ENCODE measurements at places on chromosomes 2 and 18. TPM values are rescaled to one million over a fixed set of nuclear protein-coding genes. Genes with fewer than 3 reads are reported as not detected.

Gene GRHL1
- total RNA-seq, result 0.60 TPM

Gene KIF5C
- 235 TPM for total RNA-seq

- peak; percentile 2 for ATAC-seq
These were observed 133.4 kb downstream of the HDAC4 start for GRCh38 chr2:239267288-239267951.

- no peak for ATAC-seq
These were observed 18.0 kb upstream of the EDAR start for GRCh38 chr2:109006971-109007370.

DNA sequence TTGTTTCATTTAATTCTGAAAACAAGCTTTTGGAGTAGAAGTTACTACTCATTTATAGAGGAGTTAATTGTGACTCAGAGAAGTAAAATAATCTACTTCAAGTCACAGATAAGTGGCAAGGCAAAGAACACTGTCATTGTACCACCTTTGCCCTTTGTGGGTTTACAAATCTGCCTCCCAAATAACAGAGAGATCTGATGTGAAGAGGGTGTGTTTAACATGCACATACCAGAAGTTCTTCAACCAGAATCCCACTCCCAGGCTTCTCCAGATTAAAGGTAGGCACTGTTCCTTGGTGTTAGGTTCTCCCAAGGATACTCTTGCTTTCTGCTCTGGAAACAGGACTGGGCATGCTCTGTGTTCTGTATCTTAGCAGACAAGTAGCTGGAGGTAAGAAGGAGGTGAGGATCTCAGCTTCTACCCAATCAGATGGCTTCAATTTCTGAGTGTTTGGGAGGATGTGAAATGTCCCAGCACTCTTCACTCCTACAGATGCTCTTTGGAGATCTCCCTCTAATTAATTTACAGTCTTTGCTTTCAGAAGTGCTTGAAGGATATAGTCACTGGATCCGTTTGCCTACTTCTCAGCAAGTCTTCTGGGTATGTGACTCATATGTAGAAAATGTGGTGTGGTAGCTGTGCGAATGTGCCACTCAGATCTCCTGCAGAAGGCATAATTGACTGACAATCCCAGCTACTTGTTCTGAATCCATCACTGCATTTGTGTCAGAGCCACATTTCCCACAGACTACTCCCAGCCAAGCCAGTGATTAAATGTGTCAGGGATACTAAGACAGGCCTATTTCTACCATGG, 111.1 kb downstream of the KLHL14 start:
- no peak for ATAC-seq

GRCh38 chr2:196217116-196217515, 45.7 kb upstream of the STK17B start:
- no peak for ATAC-seq

DNA sequence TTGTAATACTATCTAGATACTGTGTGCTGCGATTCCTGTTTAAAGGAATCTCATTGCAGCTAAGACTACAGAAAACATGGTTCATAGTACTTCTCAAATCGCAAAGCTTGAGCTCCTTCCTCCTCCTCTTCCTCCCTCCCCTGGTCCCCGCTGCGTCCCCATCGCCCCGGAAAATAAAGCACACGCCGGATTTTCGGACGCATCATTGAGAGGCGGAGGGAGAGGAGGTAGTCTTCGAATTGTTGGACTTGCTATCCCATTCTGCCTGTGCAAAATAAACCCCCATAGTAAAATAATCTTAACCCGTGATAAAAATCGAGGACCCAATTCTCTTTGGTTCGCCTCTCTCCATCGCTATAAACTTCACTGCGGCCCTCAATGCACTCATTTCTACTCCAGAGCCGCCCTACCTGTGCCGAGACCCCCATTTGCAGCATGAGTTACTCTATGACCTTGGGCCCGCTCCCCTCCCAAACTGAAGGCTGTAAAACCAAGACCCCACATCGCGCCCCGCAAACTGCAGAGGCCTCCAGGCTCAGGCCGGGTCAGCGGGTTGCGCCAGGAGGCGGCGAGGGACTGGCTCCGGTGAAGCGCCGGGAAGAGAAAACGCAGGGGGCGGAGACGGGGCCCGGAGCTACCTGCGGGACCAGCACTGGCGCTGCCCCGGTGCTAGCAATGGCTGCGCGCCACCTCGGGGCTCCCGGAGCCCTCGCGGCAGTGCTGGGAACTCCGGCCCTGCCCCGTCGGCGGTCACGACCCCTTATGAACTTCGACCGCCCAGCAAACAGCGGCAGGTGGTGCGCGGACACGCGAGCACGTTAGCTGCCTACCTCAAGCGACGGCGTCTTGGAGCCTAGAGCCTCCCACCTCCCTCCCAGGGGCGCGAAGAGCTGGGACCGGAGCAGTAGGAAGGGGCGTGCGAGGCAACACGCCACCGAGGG, 649 bp downstream of the ESCO1 start:
- peak; percentile 39 for ATAC-seq
